ENCODE measurements at places on chromosomes 5 and 9.

DNA sequence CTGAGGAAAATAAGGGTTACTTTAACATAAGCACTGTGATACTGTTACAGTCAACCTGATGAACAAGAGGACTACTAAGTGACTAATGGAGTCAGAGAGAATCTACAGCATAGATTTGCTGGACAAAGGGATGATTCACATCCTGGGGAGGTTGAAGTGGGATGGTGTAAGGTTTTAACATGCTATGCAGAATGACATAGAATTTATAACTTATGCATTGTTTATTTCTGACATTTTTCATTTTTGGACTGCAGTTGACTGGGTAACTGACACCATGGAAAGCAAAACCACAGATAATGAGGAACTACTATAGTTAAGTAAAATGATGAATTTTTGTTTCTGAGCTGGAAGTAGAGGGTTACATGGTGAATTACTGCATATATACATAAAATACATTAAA is 389.2 kb downstream of the MAT2B start:
- no peak for DNase-seq

- DNase-seq, result no peak
Observed at GRCh38 chr5:178107756-178108310, 5.5 kb upstream of the N4BP3 start.

- no peak for DNase-seq
Observed at GRCh38 chr5:60230456-60230855, 336.9 kb upstream of the PDE4D start.

DNA sequence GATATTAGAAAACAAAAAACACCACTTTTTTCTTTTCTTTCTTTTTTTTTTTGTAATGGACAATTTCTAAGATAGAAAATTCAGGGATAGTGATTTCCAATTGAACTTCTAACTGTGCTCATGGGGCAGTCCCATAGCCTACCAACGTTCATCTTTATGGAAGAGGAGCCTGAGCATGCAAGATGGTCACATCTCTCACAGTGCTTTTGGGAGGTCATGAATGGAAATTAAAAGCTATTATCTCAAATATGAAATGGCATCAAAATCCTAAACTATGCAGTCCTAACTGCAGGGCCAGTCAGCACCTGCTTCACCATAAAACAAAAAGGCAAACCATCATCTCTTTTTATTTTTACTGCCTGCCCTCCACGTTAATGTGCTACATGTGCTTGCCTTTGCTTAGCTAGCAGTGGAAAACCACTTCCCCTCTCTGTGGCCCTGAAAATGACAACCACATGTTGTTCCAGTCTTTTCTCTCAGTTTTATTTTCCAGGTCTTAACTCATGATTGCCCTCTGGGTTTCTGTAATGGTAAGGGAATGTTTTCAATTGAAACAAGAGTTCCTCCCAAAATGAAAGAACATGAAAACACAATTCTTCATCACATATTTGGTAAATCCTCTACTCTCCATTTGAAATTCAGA is 16.7 kb downstream of the IFNB1 start:
- no peak for DNase-seq

DNA sequence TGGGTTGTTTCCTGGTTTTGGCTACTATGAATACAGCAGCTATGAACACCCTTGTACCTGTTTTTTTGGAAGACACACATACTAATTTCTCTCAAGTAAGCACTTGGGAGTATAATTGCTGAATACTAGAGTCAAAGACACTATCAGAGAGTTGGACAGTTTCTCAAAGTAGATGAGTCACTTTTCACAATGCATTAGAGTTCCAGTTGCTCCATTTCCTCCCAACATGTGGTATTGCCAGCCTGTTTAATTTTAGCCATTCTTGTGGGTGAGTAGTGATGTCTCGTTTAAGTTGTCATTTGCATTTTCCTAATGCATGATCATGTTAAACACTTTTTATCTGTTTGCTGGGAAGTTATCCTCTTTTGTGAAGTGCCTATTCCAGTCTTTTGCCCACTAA is 81.6 kb upstream of the GDNF start:
- no peak for DNase-seq

DNA sequence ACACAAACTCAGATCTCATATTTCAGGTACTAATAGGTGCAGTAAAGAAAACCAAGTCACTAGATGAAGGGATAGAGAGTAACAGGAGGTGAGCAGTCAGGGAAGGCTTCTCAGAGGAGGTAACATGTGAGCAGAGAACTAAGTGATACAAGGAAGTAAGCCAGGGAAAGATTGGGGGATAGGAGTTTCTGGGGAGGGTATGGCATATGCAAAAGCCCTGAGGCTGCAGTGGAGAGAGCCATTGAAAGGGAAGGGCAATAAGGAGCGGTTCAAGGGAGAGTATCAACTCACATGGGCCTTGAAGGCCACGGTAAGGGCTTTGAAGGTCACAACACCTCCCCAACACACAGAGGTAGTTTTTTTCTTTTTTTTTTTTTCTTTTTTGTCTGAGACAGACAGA is 6.9 kb downstream of the OLFML2A start:
- DNase-seq, result no peak

GRCh38 chr5:15938961-15939360 is 240.6 kb downstream of the MARCHF11 start:
- DNase-seq, result no peak

GRCh38 chr5:113340537-113340936 is 94.3 kb downstream of the TSSK1B start:
- DNase-seq, result no peak

GRCh38 chr5:58759745-58760144 is 176.9 kb downstream of the RAB3C start:
- DNase-seq, result no peak

DNA sequence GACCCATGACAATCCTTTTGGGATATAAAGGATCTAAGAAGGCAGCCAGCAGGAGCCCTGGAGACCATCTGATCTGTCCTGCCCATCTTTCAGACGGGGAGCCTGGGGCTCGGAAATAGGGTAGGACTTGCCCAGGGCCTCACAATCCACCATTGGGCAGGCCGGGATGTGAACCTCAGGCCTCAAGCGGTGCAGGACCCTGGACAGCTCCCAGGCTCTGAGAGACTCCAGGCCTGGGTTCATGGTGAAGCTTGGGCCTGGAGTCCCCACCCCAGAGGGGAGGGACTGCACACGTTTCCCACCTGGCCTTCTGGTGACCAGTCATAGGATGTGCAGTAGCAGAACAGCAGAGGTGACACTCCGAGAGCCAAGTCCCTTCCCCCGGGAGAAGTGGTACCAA is 36.6 kb upstream of the RAPGEF1 start:
- DNase-seq, result no peak
